ENCODE measurements at places on chromosomes 11 and 22.
A peak's percentile ranks its signal among the peaks of the same experiment; 100 is the strongest.

- DNase-seq: peak; percentile 14
These were observed 683.1 kb upstream of the ARHGAP42 start for GRCh38 chr11:100003985-100004384.

- peak; percentile 58 for DNase-seq
These were observed 4.9 kb upstream of the MAFF start for GRCh38 chr22:38196791-38197419.

- DNase-seq: no peak
These were observed 326.1 kb upstream of the ANO5 start for GRCh38 chr11:21866781-21867180.

DNA sequence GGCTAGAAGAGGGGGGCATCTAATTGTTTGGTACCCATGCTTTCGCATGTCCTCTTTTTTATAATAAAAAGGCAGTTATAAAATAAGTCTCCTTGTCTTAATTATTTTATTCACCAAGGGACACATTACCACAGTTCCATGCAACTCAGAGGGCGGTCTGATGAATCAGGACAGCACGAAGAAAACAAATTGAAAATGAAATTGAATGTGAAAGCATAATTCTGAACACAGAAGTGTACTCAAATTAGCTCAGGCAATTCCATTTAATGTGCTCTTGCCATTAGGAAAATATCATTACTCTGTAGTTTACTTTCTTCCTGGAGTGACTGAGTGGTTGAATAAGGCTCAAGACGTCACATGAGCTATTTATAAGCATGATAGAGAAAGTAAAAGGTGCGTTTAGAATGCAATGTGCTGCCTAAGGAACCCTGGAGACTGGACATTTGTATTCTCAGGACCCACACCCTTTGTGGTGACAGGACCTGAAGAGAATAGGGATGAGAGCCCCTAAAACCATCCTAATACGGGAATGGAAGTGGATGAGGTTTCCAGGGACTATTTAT is 59.6 kb downstream of the MTNR1B start:
- DNase-seq: no peak
